ENCODE measurements at places on chromosomes 16 and 17.

DNA sequence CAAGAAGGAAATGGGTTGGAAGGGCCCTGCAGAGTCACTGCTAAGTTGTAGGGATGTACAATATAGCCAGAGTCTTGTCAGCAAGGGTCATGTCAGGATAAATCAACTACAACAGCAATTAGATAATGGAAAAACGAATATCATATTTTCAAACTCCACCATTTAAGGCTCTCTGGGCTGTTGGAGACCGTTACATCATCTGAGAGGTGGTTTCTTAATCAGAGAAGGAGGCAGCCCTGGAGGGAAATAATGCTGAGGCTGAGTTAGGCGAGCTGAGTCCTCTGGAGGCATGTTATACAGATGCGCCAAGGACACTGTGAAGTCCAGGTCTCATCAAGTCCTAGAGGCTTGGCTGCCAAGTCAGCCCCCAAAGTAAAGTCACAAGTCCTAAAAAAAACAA, 30.3 kb downstream of the LYRM9 start:
- DNase-seq = no peak

DNA sequence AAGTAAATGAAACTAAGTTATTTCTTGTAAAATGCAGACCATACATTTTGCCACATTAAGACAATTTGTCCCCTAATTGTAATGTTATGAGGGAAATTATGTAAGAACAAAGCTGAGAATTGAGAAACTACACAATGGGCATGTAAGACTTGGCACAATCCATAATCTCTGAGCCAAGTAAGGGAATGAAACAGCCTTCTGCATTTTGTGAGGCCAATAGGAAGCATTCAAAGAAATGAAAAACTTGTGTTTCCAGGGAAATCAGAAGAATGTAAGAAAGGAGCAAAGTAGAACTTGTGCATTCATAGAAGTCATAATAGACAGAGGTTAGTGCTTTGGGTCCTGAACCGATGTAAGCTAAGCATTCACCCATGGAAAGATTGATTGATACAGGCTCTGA, 1.8 kb downstream of the KRTAP9-4 start:
- no peak for DNase-seq

- no peak for DNase-seq
Measured at GRCh38 chr17:74779948-74780400, 3.8 kb upstream of the NAT9 start.

GRCh38 chr17:36092230-36092629, 2.3 kb upstream of the CCL3 start:
- DNase-seq = no peak

GRCh38 chr17:44170499-44171201, at the start of gene ASB16:
Gene ASB16, plus strand, starts transcription at chr17:44170704. Its CDS starts 86 bp downstream, at chr17:44170790.
- DNase-seq = no peak

DNA sequence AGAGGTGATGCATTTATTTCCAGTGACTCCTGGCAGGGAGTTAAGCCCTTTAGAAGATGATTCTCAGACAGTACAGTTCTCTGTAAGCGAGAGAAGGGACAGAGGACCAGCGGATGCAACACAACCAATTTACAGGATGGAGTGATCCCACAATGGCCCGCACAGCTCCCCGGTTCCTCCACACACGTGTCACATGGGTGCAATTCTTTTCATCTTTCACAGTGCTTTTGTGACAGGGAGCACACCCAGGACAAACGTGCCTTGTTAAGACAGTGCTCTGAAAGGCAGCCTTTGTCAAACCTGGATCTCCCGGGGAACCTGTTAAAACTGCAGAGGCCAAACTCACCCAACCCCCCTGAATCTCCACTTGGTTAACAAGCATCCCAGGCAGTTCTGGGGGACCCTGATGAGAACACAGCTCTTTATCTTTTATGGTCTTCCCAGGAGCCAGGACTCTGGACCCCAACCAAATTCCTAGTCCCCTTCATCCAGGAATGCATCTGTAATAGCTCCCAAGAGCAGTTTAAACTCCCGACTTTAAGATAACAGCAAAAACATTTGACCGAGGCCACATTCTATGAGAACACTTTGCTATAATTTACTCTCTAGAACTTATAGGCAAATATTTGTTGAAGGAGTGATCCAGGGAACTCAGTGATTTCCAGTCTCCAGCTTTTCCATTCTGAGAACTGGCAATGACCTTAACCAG, 134.9 kb upstream of the CDH5 start:
- DNase-seq = peak; percentile 10

DNA sequence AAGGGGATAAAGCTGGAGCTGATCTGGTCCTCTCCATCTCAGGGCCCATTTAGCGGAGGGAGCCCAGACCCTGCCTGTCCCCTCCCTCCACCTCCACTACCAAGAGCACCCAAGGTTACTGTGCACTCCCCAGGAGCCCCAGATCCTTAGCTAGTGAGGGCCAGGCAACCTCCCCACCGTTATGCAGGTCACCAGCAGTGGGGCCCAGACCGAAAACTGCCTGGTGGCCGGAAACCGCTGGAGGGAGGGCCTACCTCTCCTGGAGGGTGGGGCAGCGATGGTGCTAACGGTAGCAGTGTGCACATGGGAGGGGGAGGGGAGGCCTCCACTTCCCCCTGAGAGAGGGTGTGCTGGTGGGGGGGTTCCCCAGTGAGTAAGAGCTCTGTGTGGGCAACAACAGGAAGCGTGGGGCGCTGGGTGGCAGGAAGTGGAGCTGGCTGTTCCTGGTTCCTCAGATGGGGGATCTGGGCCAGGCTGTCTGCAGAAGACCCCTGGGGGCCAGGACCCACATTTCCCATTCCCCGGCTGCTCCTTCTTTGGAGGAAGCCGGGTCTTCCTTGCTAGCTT, 4.4 kb downstream of the FMNL1 start:
- peak; percentile 69 for DNase-seq

DNA sequence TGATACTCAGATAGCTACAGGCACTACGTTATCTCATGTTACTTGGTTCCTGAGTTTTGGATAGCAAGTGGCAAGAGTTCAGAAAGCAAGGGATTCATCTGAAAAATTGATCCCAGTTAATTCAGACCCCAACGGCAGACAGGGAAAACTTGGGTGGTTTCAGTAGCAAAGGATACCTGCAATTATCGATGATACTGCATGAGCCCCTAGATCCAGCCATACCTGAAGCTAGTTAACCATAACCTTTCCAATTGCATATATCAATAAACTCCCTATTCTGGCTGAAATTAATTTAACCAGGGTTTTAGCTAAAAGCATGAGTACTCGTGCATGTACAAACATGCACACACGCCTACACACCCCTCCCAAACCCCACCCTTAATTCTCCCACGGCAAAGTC, 4.3 kb downstream of the KNOP1 start:
- DNase-seq = no peak

DNA sequence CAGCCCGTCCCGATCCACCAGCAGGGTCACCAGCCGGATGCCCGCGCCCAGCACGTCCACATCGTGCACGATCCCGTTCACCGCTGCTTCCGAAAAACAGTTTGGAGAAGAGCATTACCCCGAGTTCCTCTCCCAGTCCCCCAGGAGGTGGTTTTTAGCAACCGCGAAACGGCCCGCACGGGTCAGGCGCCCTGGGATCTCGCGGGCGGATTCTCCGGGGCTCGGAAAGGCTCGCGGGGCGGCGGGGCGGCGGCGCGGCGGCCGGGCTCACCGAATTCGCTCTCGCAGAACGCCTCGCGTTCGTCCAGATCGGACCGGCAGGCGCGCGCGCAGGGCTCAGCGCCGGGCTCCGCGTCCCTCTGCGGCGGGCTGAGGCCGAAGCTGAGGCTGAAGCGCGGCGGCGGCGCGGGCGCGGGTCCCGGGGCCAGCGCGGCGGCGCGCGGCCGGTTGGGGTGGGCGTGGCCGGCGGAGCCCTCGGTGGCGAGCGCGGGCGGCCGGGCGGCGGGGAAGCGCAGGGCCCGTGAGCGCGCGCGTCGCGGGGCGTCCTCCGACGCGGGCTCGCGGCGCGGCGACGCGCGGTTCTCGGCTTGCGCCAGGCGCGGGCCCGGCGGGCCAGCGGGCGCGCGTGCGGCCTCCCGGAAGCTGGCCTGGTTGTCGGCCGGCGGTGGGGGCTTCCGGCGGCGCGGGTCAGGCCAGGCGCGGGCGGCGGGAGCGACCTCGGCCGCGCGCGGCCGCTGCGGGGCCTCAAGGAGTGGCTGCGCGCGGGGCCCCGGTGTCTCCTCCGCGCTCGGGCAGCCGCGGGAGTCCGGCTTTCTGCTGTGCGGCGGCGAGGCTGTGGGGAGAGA, 2.9 kb downstream of the C17orf58 start:
- DNase-seq = peak; percentile 82

DNA sequence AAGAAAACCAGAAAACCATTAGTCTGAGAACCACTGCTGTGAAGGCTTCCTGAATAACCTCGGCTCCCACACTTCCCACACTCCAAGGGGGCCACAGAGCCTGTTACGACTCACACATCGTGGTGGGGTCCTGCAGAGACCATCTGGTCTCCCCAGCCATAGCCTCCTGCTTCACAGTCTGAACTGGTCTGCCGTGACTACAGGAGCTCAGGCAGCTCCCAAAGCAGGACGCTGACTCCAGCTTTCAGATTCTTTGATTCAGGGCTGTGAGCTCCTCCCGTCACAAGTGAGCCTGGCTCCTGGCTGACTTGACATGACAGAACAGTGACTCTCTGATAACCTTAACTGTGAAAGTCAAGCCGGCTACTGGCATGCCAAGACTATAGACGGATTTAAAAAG, 37.8 kb downstream of the CYB5D2 start:
- DNase-seq = no peak

GRCh38 chr16:28292731-28293600, 641 bp downstream of the SBK1 start:
- no peak for DNase-seq

GRCh38 chr16:31354394-31355291, at the start of gene ITGAX:
Gene ITGAX, plus strand, starts transcription at chr16:31355176. Its CDS starts 79 bp downstream, at chr16:31355255.
- peak; percentile 79 for DNase-seq

DNA sequence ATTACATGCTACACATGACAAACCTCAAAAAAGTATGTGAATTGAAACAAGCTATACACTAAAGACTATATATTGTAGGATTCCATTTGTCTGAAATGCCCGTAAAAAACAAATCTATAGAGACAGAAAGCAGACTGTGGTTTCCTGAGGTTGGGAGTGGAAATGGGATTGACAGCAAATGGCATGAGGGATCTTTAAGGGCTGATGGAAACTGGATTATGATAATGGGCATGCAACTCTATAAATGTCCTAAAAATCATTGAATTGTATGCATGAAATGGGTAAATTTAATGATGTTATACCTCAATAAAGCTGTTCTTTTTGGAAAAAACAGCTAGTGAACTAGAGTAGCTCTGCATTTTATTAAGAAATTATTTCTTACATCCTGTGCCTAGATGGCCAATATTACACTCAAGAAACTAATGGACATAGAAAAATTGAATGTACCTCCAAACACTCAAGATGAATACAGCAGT, 416 bp upstream of the ANKS4B start:
- DNase-seq = no peak

DNA sequence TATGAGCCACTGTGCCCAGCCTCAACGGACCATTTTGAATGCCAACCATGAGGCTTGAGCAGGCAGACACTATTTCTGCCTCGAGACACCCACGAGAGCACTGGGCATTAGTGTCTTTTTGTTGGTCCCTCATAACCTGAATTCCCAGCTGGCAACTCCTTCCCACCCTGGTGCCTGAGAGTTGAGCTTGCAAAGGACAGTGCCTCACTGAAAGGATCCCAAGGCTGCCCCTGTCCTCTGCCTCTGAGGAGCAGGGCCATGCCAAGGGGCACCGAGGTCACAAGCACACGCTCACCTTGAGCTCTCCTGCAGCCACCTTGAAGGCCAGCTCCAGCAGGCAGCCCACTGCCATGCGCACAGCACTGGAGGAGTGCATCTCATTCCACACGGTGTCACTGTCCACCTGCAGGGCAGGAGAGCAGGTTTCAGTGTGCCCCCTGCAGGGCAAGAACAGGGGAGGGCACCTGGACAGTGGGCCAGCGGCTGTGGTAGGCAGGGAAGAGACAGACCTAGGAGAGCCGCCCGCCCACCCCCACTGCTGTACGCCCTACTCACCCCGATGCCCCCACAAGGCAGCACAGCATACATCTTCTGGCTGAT, 12.8 kb downstream of the G6PC3 start:
- no peak for DNase-seq

DNA sequence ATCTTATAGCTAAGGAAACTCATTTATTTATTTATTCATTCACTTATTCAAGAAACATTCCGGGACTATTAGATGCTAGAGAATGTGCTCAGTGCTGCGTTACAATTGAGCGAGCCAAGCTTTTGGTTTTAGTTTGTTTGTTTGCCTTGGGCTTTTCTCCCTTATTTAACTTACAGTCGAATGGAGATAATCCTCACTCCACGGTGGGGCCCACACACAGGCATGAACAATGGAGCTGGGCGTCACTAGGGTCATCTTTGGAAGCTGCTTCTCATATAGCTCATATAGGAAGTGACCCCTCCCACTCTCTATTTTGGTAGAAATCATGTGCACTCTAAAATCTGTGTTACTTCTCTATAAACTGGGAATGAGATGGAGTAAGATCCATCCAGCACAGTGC, 210.0 kb downstream of the TMEM114 start:
- no peak for DNase-seq

- no peak for DNase-seq
Measured at GRCh38 chr17:35372846-35373533, 431 bp downstream of the SLFN11 start.

DNA sequence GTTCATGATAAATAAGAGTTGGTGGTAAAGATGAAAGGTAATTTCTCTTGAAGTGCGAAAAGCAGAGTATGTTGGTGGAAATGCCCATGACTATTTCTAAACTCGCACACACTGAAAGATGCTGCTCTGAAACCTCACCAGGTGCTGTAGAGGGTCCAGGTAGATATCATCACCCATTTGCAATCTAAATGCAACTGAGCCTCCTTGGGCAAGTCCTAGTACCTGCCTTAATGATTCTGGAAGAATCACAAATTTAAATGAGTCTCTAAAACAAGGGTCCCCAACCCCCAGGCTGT, 5.9 kb upstream of the MMD start:
- no peak for DNase-seq

GRCh38 chr17:49725452-49726130, 17.8 kb upstream of the SLC35B1 start:
- DNase-seq = no peak

- no peak for DNase-seq
Measured at GRCh38 chr17:79530361-79531105, 80.3 kb downstream of the RBFOX3 start.

DNA sequence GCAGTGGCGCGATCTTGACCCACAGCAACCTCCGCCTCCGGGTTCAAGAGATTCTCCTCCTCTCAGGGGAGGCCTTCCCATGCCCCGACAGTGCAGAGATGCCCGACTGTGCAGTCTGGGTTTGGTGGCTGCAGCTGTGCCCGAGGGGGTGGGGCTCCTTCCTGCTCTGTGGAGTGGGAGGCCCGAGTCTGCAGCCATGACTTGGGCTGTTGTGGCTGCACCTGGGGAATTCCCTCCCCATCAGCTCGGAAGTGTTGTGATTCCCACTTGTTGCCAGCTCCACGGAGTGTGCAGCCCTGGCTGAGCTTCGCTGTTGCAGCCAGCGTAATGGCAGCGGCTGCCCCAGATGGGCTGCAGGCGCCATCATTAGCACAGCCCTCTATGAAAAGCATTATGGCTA, 66.4 kb upstream of the SMIM36 start:
- DNase-seq = no peak

GRCh38 chr16:30923554-30924075, at the start of gene FBXL19:
Gene FBXL19, plus strand, starts transcription at chr16:30923572. Its CDS starts 2,183 bp downstream, at chr16:30925755.
- DNase-seq = no peak

- no peak for DNase-seq
Measured at GRCh38 chr17:42323268-42323773, 35.0 kb downstream of the STAT5A start.
